ENCODE measurements at places on chromosomes 7 and 10.

DNA sequence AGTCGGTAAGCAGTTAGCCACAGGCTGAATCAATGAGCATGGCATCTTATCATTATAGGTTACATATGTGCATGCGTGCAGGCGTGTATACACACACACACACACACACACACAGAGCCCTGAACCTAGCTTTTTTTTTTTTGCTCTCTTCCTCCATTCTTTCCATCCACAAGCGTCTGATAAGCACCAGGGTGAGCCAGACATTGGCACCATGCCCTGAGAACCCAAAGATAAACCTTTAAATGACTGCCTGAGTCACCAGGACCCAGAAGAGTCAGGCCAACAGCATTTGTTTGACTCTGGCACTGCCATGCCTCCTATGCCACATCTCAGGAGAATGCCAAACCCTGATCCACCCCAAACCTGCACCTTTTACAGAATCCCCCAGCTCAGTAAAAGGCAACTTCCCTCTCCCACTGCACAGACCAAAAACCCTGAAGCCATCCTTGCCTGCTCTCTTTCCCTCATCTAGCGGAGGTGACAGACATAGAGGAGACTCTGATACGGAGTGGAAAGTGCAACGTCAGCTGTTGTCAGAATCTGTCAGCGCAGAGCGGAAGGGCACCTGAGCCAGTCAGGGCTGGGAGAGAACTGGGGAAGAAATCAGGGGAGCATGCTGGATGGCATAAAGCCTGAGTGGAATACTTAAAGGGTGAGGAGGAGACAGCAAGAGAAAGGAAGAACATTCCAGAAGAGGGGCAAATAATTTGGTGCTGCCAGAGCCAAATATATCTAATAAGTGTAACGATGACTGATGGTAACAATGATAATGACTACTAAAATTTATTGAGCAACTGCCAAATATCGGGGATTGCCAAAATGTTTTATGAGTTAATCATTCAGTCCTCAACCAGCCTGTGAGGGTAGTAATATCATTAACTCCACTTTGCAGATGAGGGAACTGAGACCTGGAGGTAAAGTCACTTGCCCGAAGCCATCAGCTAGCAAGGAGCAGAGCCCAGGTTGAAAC lies 3.2 kb downstream of the PARP12 start:
- peak; percentile 47 for DNase-seq

- DNase-seq: no peak
Observed at GRCh38 chr10:84296091-84296981, 32.1 kb upstream of the CCSER2 start.

- DNase-seq: no peak
Observed at GRCh38 chr10:44946205-44946604, 13.4 kb upstream of the RASSF4 start.

- peak; percentile 87 for DNase-seq
Observed at GRCh38 chr7:100675581-100676350, 2.2 kb downstream of the GNB2 start.

DNA sequence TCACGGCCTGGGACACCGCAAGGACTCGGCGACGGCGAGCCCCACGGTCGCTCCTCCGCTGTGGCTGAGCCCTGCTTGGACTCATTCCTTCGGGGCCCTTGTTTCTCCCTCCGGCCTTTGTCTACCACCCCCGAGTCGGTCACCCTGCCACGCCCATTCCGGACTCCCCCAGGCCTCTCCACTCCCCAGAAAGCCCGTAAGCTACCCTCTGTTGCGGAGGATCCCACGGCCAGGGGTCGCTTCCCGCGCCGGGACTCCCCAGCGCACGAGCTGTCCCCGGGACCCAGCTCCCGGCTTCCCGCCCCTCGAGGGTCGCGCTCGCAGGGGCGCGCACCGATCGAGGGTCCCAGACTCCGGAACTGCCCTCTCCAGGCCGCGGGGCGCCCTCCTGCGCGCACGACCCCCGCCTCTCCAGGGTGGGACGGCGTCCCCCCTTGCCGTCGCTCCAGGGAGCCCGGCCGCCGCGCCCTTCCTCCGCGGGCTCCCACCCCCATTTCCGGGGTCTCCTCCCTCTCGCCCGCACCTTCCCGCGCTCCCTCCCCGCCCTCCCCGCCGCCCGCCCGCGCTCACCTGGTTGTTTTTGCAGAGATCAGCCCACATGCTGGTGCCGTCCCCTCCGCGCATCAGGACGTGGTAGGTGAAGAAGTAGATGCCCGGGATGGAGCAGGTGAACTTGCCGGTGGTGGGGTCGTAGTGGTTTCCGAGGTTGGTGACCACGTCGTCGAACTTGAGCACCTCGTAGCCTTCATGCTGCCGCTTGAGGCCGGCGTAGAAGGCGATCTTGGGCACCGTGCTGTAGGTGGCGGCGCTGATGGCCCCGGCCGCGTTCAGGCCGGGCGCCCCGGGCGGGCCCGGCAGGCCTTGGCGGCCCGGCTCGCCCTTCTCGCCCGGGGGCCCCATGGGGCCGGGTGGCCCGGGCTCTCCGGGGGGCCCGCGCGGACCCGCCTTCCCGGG lies 1.5 kb downstream of the C1QL3 start:
- no peak for DNase-seq

- DNase-seq: no peak
Observed at GRCh38 chr7:43767311-43767710, 8.8 kb downstream of the BLVRA start.

DNA sequence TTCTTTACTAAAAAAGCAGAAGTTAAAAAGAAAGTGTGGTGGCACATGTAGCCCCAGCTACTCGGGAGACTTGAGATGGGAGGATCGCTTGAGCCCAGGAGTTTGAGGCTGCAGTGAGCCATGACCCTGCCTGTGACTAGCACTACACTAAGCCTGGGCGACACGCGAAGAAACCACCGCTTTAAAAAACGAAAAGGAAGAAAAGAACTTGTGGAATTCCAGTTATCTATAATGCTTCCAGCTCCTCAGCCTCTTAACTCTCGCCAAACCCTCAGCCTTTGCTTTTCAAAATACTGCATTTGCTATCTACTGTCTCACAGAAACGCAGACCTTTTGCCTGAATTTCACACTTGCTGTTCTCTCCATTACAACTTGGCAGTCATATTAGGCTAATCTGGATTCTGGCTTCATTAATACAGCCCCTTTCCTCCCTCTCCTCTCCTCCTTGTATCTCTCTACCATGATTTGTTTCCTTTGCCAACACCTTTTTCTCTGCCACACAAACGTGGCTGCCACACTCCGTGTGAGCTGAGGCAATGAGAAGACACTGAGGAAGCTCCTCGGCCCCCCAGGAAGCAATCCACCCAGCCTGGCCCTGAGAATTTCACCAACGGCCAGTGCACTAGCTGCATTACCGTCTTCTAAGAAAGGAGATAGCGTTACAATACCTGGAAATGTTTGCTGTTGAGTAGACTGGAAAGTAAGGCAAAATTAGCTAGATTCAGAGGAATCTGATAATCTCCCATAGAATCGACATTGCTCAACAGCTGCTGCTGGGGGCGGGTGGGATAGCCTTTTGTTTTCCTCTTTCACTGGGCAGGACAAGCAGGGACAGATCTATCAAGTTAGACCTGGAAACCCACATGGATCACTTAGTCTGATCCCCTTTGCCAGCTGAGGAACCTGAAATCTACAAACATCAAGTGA lies 37.2 kb downstream of the CALML5 start:
- DNase-seq: no peak

DNA sequence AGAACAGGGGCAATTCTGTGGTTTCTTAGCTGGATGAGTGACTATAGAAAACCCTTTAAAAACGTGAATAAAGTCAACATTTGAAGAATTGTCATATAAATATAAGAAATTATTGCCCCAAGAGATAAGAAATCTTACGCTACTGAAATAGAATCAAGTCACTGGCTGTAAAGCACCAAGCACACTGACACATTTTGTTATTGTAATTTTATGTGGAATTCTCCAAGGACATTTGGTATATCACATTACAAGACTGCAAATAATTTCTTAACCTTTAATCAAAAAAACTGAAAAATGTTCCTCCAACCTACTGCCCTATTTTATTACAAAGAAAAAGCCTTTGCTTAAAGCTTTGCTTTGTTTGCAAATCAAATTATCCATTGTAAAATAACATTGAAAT lies 383.3 kb downstream of the IPMK start:
- no peak for DNase-seq

GRCh38 chr7:91946549-91946948 lies 5.9 kb downstream of the AKAP9 start:
- no peak for DNase-seq

DNA sequence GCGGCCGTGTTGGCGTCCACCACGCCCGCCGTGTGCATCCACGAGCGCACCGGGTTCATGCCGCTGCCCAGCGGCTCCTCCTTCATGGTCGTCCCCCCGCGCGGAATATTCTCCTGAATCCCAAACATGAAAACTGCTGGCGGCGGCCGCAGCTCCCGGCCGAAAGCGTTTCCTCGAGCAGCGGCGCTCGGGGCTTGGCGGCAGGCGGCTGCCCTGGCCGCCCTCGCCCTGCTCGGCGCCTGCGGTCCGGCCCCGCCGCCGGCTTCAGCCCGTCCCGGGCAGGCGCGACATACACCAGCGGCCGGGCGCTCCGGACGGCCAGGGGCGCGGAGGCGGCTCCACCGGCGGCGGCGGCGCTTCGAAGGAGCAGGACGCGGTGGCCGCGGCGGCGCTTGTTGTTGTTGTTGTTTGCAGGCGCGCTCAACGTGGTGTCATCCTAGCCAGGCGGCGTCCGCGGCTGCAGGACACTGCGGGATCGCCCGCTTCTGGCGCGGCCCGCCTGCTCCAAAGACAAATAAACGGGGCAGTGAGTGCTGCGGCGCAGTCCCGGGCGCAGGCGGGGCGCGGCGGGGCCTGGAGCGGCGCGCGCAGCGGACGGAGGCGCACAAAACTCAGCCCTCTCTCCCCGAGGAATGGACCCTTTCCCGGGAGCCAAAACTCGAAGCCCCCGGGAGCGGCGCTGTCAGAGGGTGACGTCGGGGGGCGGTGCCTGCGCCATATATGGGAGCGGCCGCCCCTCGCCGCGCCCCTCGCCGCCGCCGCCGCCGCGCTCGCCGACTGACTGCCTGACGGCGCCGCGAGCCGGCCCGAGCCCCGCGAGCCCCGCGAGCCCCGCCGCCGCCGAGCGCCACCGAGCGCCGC lies at the start of gene EBF3:
Gene EBF3 (minus strand): TSS at position 634 of the 861 bp plus-strand sequence. CDS start 506 bp downstream, at position 128.
- DNase-seq: peak; percentile 59

GRCh38 chr7:111517549-111517951 lies 44.7 kb downstream of the IMMP2L start:
- DNase-seq: no peak

- DNase-seq: no peak
Observed at GRCh38 chr10:31803606-31804351, 124.9 kb downstream of the ARHGAP12 start.

DNA sequence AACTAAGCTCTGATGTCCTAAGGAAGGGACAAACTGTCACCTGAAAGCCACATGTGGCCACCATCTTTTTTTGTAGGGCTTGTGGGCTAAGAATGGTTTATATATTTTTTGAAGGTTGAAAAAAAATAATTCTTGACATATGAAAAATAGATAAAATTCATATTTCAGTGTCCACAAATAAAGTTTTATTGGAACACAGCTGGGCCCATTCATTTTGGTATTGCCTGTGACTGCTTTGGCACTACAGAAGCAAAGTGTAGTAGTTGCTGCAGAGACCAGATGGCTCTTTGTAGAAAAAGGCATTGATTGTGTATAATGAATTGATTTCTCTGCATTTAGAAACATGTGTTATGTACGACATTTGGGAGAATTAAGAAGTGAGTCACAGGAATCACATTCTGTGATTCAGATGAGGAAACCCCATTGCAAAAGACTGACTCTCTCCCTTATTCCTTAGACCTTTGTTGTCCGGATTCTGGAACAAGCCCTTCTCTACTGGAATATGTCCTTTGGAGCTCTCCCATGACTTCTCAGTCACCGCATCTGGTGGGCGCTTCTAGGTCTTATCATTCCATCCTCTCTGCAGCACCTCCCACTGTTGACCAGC lies 438.7 kb downstream of the LRMDA start:
- no peak for DNase-seq

DNA sequence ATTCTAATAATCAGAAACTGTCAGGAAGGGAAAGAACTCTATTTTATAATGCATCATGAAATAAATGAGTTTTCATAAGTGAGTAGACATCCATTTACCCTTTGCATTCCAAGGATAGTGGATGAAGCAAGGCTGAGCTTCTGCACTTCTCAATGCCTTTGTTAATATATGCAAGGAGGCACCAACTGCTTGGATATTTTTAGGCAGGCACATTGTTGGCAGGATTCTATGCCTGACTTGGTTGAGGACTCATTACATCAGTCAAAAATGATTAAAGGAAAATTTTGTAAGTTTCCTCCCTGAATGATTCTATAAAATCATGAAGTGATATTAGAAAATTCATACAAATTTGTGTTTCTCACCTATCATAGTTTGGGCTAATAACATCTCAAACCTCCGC lies 612.2 kb upstream of the POM121L12 start:
- DNase-seq: no peak

GRCh38 chr7:105496521-105496920 lies 25.6 kb downstream of the PUS7 start:
- no peak for DNase-seq

- DNase-seq: no peak
Observed at GRCh38 chr7:79287981-79288380, 165.5 kb downstream of the MAGI2 start.

DNA sequence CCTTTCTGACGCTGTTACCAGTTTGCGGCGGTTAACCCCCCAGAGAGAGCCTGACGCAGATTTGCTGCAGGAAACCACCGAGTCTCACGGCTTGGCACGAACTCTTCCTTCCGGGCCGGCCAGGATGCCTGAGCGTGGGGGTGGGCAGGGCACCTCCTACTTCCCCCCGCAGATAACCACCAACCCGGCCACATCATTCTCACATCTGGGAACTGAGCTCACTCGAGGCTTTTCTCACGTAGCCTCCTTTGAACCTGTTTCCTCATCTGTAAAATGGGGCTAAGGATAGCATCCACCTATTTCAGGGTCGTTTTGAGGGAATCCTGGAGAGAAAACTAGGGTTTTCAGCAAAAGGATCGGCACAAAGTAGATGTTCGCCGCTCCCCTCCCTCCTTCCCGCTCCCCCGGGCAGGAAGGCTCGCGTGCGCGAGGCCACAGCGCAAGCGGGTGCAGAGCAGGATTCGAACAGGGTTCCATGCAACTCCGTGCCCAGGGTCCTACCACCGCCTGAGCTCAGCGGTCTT lies 23.6 kb downstream of the DDIT4 start:
- peak; percentile 89 for DNase-seq

- no peak for DNase-seq
Observed at GRCh38 chr7:27930910-27931476, 191.0 kb downstream of the TAX1BP1 start.

GRCh38 chr7:1845536-1846311 lies 175.6 kb downstream of the ELFN1 start:
- DNase-seq: no peak

- DNase-seq: no peak
Observed at GRCh38 chr7:127893547-127893946, 137.7 kb downstream of the LRRC4 start.

DNA sequence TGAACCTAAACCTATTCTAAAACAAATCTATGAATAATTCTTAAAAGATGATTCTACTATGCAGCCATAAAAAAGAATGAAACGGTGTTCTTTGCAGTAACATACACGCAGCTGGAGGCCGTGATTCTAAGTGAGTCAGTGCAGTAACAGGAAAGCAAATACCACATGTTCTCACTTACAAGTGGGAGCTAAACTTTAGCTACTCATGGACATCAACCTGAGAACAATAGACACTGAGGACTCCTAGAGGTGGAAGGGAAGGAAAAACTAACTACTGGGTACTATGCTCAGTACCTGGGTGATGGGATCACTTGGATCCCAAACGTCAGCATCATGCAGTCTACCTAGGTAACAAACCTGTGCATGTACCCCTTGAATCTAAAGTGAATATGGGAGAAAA lies 575.0 kb upstream of the MGMT start:
- no peak for DNase-seq

GRCh38 chr7:66529883-66530610 lies 98.6 kb upstream of the KCTD7 start:
- DNase-seq: no peak

GRCh38 chr10:1217661-1218060 lies 161.5 kb downstream of the WDR37 start:
- no peak for DNase-seq

Measured in activated T-cell treated with anti-CD3 and anti-CD28 coated beads, Interleukin-2, amount 50 U/mL, for 1 hour (primary cell).